ENCODE measurements at places on chromosomes 5 and 9.

GRCh38 chr5:172508471-172509404, 54.4 kb upstream of the SH3PXD2B start:
- no peak for DNase-seq

GRCh38 chr9:36543916-36544315, 28.8 kb upstream of the MELK start:
- no peak for DNase-seq

DNA sequence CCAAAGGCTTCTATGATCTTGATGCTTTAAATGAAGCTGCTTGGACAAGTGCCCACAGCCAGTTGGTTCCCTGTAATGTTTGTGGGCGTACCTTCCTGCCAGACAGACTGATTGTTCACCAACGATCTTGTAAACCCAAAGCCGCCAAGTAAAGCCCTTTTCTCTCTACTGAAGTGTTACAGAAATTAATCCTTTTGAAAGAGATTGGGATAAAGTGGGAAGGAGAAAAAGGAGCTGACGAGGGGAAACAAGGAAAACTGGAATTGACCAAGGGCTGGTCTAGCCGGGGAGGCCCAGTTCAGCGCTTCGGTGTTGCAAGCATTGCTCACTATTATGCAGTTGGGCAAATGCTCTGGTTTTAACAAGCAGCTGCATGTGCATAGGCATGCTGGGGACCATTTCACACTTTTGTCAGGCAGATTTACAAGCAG, 53.2 kb downstream of the ZNF474 start:
- DNase-seq: no peak

DNA sequence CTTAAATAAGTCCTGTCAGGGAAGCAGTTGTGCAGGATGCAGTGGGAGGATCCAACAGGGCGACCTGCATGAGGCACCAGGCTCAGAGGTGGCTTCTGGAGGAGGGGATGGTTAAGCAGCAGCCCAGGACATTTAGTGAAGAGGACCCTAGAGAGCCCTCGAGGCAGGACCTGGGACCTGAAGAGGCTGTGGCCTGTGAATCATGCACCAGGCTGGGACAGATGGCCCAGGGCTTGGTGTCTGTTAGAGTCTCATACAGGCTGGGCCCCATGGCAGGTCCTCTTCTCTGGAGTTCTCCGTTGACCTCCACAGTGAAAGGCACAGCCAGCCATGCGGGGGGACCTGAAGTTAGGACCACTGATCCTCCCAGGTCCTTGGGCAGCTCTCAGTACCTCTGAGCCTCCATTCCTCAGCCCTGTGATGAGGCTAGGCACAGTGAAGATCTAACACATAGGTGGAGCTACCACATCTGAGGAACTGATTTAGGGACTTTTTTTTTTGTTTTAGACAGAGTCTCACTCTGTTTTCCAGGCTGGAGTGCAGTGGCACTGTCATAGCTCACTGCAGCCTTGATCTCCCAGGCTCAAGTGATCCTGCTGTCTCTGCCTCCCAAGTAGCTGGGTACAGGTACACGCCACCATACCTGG, 60.8 kb upstream of the GARNL3 start:
- DNase-seq: no peak

GRCh38 chr5:88515881-88516819, 247.5 kb upstream of the TMEM161B start:
- DNase-seq: no peak

DNA sequence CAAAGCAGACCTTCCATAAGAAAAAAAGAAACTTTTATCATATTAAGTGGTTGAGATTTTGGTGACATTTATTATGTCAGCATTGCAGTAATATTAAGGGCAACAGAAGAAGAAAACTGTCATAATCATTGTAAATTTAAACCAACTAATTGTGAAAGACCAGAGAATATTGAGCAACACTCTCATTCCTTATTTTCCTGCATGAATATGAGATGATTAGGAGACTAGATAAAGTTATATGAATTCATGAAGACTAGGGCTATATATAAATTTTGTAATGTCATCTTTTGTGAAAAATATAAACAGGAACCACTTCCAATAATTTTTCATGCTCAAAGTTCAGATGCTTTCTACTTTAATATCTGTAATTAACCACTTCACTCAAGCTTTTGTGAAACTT, 974.5 kb upstream of the CDH10 start:
- no peak for DNase-seq

GRCh38 chr5:175840050-175840841, 31.1 kb upstream of the CPLX2 start:
- no peak for DNase-seq

All from C1 segment of cervical spinal cord (tissue), 14 donors.